ENCODE measurements at places on chromosomes 2 and 18.

- DNase-seq = no peak
Observed at GRCh38 chr2:203578759-203579643, 43.9 kb upstream of the RAPH1 start.

DNA sequence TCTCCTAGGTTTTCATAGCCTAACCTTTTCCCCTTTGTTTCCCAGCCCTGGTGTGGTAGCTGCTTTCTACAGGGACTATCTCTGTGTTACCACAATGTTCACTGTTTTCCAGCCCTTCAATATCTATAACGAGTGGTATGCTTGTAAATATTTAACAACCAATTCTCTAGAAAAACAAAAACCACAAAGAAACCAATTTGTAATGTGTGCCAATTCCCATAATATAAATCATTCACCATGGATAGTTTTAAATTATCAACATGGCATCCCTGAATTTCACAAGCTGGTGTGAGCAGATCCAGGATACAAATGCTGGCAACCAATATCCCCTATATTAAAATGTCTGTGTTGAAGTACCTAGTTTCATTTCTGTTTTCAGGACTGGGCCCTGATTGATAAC lies 207.5 kb upstream of the FBXO11 start:
- DNase-seq = no peak

DNA sequence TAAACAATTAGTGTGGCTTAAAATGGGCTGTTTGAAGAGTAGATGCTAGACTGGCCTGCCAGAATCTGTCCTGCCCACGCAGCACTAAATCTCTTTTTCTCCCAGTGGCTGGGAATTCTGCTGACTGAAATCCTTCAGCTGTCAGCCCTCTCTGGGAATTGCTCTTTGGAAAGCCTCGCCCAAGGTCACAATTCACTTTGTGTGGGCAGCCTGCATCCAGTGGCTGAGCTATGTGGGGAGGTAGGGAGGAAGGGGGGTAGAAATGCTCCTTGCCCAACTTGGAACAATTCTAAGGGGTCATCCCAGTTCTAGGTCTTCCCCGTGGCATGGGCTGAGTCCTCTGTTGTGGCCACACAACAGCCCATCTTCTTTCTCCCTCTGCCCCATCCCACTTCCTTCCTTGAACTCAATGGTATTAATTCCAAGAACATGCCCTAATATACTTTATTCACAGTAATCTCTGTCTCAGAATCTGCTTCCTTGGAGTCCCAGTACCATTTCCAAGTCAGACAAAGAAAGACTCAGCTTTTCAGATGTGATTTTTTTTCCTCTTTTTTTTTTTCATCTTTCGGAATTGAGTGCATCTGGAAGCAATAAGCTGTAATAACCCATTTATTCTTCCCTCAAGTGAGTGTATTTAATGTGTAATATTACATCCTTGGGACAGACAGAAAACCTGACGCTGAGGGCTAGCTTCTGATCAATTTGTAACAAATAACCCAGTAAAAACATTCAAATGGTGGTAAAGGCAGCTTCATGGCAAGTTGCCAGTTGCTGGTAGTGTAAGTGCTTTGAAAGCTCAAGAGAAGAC lies 189.4 kb downstream of the GPD2 start:
- no peak for DNase-seq

DNA sequence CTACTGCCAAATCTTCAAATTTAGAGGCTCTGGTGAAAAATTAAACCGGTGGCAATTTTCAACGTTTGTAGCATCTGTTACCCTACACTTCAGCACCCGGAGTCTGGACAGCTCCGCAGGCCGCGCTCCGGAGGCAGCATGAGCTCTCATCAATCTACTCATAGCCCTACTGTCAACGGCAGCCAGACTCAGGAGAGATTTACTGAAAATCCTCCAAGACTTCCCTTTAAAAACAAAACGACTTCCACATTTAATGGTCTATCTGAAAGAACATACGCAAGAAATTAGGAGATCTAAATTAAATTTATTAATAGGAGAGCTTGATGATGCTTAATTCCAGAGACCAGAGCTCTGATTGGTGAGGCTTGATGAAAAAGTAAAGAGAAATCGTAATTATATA lies 970 bp upstream of the ADCYAP1 start:
- DNase-seq = no peak

GRCh38 chr2:173963323-173963816 lies 1.8 kb downstream of the SP3 start:
- peak; percentile 83 for DNase-seq

- DNase-seq = no peak
Observed at GRCh38 chr2:230998882-230999281, 3.0 kb downstream of the SPATA3 start.
